Hippocampal formation (tissue), 2 donors: ENCODE measurements at places on chromosomes 11 and 22.

DNA sequence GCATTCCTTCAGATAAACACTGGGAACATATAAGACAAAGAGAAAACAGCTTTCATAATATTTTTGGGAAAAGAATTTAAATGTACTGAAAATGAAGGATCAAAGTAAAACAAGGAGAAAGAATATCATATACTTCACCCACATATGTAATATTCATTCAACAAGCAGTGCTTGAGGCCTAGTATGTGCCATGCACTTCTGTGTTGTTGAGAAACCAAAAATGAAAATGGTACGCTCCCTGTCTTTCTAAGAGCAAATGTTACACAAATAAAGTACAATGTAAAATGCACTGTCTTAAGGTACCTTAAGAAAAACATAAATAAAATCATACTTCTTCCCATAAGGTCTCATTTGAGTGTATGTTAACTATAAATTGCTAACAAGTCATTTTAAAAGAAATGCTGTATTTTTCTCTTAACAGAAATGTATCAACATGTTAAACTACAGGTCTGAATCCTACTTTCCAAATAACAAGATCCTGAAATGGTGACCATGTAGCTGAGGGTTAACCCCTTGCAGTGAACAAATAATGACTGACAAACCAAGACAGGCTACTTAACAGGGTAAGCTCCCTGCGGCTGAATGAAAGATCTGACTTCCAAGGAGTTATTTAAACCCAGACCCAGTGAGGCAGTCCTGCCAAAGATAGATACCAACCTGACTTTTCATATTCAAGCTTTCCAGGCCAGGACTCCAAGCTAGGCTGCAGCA, 377.6 kb downstream of the DCDC1 start:
- no peak for DNase-seq

GRCh38 chr11:44145011-44145775, 49.7 kb downstream of the EXT2 start:
- DNase-seq: no peak

DNA sequence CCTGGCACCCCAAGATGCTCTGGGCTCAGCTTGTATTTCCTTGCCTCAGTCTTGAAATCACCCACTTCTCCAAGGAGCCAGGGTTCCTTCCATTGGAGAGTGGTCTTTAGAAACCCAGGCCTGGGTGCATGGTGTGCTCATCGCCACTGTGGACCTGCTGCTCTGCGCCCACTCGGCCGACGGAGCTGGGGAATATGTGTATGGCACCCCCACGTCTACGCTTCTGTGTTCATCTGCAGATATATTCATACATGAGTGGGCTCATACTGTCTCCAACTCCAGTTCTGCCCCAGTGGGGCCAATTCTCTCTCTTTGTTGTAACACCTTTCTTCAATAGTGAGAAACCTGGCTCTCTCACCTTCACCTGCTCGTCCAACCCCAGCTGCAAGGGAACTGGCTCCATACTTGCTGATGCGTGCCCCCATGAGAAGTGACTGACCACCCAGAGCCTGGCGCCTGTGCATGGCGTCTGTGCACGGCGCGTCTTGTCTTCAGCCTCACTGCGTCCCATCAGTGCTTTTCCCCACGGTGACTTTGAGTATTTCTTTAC, 39.8 kb downstream of the KCNQ1 start:
- DNase-seq: no peak

DNA sequence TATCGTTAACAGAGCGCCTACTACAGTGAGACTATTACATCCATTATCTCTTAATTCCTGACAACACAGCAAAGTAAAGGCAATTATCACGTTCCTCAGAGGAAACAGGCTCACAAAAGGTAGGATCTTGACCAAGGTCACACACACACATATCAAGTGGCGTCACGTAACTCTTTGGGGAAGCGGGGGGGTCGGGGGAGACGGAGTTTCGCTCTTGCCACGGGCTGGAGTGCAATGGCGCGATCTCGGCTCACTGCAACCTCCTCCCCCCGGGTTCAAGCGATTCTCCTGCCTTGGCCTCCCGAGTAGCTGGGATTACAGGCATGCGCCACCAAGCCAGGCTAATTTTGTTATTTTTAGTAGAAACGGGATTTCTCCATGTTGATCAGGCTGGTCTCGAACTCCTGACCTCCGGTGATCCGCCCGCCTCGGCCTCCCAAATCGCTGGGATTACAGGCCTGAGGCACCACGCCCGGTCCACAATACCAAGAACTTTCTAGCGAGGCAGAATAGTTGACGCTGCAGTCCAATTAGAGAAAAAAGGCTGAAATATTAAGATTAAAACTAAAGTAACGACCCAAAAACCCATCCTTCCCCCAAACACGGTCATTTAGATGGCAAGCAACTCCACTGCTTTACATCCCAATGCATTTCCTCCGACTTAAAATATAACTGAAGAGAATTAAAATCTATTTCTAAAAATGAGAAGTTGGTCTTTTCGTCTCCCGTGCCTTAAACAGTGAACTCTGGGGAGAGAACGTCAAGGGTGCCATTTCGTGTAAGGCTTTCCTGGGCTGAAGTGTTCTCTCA, 1.2 kb downstream of the DDX17 start:
- DNase-seq: no peak

GRCh38 chr22:48104766-48105165, 1342.3 kb downstream of the TBC1D22A start:
- DNase-seq: no peak

GRCh38 chr11:86818462-86819192, 18.3 kb downstream of the PRSS23 start:
- DNase-seq: peak; percentile 82

DNA sequence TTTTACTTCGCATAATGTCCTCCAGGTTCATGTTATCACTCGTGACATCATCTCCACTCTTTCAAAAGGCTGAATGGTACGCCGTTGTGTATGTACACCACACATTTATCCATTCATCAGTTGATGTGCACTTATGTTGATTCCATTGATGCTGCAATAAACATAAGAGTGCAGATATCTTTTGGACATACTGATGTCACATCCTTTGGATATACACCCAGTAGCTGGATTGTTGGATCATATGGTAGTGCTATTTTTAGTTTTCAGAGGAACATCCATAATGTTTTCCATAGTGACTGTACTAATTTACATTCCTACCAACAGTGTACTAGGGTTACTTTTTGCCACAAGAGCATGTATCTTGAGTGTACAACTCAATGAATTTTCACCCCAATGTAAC, 25.0 kb upstream of the NELL1 start:
- no peak for DNase-seq

DNA sequence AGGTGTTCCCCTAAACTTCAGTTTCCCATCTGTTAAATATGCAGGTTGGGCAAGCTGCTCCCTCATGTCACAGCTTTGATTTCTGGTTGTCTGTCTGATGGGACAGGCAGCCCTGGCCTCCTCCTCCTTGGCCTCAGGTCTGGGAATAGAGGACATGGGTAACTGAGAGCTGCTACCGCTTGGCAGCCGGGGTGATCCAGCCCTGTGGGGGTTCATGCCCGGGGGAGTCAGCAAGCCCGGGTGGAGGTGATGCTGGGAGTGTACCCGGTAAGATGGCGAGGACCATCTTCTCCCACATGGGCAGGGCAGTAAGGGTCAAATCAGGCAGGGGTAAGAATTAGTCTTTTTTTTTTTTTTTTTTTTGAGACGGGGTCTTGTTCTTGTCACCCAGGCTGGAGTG, 845.0 kb downstream of the TBC1D22A start:
- no peak for DNase-seq

DNA sequence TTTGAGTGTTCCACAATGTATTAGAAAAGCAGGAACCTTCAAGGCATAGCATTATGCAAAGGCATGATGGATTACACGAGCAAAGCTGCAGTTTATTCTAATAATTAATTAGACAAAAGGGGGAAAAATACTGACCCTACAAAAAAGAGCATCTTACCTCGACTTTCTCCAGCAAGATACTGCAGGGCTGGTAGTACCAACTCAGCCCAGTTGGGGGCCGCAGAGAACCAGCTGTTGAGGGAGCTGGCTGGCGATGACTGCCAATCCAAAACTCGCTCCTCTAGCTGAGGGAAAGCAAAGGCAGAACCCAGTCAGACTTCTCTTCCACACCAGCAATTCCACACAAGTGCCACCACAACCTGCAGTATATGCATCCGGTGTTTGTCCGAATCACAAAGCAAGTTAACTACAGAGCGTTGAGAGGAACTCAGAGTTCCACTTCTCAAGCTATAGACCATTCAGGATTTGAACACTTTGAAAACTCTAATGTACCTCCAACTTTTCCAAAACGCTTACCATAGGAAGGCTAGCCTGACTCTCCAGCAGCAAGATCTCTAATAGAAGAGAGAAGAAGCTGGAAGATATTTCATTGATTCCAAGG, 13.7 kb downstream of the NFRKB start:
- DNase-seq: no peak

DNA sequence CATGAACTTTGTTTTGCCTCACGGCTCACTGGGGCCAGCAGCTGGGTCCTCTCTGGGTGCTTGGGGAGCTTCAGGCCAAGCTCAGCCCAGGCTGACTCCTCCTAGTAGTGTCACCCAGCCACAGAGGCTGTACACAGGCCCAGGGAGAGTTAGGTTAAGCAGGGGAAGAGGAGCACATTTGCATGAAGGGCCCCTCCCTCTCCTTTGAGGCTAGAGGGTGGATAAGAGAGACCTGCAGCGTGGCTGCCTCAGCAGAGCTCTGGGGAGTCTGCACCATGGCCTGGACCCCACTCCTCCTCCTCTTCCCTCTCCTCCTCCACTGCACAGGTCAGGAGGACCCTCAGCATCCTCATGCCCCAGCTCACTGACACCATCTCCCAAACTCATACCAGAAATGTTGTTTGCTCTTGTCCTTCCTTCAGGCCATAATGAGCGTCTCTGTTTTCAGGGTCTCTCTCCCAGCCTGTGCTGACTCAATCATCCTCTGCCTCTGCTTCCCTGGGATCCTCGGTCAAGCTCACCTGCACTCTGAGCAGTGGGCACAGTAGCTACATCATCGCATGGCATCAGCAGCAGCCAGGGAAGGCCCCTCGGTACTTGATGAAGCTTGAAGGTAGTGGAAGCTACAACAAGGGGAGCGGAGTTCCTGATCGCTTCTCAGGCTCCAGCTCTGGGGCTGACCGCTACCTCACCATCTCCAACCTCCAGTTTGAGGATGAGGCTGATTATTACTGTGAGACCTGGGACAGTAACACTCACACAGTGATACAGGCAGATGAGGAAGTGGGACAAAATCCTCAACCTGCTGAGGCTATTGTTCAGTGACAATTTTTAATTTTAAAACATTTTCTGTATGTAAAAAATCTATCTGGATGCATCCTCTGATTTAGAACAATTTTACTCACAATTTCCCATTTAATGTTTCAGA, 82.4 kb upstream of the VPREB1 start:
- DNase-seq: no peak

GRCh38 chr22:42655693-42656092, 6.5 kb upstream of the CYB5R3 start:
- no peak for DNase-seq

DNA sequence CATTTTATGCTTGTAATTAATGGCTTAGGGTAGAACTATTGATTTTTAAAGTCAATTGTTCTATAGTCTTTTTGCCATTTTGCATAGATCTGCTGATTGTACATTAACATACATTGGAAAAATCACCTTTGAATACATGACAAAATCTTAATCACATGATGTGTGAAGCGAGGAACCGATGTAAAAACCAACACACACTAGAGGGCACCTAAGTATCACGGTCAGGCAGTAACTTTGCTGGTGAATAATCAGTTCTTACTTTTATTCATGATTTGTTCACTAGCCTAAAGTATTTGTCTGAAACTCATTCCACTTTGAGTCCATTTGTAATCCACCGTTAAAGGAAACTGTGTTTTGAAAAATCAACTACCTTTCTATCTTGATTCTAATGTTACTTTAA, 28.2 kb downstream of the JHY start:
- DNase-seq: peak; percentile 9

GRCh38 chr11:119375337-119376196, 5.9 kb downstream of the USP2 start:
- DNase-seq: peak; percentile 80

DNA sequence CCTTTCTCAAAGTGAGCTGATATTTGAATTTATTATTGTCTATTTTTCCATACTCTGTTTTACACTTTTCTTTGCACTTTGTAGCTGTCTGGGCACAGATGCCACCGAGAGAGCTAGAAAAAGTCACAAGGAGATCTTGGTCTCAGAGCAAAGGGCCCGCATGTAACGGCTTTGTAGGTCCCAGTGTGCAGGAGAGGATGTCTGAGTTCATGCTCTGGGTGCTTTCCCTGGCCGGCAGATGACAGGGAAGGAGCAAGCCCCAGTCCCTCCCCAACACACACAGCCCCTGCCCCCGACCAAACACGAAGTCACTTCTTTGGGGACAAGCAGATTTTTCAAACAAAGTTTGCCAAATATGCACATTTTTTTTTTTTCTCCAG, 55.8 kb downstream of the SMIM38 start:
- DNase-seq: no peak

- DNase-seq: no peak
These were observed 20.3 kb upstream of the TNRC6B start for GRCh38 chr22:40157330-40157945.

- no peak for DNase-seq
These were observed 38.2 kb downstream of the BRD1 start for GRCh38 chr22:49789289-49790141.

DNA sequence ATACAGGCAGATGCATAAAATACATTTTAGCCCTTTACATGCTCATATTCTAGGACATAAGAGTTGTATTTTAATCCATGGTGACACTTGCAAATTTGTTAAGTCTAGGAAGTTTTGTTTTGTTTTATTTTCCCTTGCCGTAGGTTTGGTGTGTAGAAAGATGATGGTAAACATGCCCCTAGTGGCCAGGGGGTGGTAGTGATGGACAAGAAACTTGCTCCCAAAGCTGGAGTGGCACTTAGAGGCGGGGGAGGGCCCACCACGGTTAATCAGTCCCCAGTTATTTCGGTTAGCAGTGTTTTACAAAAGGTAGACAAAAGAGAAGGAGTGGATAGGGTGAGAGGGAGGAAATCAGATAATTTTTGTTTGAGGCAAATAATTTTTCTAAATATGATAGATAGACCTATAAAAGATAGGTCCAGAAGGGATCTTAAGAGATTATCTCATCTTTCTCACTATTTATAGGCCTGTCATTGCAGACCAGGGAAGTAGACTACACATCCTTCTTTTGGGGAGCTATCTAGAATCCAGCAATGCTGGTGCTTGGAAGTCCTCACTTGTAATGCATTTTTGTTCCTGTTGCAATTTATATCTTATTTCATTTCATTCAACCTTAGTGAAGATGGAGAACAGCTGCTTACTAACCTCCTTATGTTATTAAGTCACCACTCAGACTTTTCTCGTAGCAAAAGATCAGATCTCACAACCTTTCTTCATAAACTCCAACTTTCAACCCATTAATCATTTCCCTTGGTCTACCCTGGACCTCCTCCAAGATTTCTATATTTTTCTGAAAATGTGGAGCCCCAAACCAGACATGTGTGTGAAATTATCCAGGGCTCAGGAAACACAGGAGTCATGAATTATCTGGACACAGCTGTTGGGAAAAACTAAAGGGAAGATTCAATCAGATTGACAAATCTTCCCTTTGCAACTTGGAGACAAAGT, 5.9 kb upstream of the BDNF start:
- no peak for DNase-seq
